ENCODE measurements at places on chromosomes 7 and 10.

- DNase-seq = no peak
Measured at GRCh38 chr10:104259456-104259855, 4.8 kb downstream of the GSTO1 start.

DNA sequence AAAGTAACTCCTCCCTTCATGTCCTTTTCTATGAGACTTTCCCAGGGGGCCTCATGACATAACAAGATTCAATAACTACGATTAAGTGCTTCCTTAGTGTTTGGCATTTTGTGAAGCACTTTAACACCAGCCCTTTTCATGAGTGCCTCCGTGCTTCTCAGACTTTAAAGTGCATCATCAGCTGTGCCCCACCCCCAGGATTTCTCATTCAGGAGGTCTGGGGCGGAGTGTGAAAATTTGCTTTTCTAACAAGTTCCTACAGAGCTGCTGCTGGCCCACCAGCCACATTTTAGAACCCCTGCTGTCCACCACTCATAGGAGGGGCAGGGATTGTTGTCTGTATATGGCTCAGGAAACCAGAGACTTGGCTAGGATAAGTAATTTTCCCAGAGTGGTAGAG lies 445.3 kb downstream of the LRMDA start:
- no peak for DNase-seq

DNA sequence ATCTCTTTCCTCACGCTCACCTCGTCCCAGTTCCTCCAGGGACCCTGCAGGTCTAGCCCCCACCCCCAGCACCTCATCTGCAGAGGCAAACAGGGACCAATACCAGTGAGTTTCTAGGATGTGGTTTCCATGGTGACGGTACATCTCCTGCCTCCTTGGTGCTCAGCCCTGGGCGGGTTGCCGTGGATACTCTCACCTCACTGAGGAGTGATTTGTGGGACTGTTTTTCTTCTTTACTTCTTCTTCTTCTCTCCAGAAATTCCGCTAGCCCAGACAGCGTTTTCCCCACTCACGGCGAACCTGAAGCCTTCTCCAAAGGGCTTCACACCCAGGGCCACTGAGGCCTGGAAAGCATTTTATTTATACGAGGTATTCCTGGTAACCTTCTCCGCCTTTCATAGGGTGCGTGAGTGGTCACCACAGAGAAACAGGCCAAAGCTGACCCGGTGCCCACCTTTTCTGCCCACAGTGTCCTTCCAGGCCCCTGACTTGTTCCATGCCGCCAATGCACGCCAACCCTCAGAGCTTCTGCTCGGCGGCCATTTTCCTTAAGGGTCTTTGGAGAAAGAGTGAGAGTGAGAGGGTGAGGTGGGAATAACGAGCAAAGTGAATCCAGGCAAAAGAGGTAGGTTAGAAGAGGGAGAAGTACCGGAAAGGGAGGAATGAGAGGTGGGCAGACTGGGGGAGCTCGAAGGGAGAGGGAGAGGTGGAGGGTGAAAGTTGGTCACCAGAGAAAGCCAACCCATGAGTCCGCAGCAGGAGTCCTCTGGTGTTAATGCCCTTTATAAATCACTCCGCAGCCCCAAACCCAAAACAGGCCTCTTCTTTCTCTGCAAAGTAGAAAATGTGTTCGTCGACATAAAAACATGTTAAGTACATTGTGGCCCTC lies 15.5 kb downstream of the FAM241B start:
- peak; percentile 61 for DNase-seq

DNA sequence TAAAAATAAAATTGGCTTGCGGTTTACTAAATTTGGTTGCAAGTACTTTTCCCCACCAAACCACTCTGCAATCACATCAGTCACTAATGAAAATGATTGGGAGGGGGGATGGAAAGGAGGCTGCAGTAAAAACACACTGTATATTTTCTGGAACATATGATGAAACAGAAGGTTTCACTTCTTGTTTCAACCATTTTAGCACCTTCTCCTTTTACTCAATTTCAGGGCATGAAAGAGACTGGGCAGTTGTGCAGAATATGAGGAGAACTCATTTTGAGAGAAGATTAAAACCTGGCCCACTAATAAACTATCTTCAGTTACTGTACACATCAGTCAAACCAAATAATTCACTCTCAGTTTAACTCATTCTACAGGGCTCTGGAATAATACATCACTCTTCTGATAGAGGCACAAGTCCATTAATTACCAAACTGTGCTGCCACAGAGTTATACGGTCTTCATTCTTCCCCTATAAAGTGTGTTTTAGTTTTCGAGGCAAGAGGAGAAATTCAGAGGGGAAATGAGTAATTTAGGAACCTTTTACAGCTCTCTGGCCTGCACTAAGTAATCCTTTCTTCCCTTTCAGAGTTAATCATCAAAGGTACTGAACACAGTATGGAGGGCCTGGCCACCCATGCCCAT lies 25.5 kb downstream of the JAZF1 start:
- DNase-seq = no peak

DNA sequence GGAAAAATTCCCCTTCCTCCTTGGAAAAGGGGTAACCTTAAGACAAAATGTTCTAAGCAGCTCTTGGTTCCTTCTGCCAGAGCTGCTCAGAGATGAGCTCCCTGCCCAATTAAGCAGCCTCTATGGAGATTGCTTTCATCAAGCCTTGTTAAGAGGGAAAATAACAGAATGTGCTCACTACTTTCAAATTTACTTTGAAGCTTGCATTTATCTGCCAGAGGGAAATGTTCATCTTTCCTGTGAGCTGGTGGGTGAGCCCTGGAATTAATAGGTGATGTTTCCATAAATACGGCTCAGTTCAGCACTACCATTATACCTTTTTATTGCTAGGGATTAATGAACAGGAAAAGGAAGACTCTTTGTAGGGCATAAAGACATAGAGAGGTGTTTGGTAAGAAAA lies 549.0 kb downstream of the REEP3 start:
- no peak for DNase-seq

DNA sequence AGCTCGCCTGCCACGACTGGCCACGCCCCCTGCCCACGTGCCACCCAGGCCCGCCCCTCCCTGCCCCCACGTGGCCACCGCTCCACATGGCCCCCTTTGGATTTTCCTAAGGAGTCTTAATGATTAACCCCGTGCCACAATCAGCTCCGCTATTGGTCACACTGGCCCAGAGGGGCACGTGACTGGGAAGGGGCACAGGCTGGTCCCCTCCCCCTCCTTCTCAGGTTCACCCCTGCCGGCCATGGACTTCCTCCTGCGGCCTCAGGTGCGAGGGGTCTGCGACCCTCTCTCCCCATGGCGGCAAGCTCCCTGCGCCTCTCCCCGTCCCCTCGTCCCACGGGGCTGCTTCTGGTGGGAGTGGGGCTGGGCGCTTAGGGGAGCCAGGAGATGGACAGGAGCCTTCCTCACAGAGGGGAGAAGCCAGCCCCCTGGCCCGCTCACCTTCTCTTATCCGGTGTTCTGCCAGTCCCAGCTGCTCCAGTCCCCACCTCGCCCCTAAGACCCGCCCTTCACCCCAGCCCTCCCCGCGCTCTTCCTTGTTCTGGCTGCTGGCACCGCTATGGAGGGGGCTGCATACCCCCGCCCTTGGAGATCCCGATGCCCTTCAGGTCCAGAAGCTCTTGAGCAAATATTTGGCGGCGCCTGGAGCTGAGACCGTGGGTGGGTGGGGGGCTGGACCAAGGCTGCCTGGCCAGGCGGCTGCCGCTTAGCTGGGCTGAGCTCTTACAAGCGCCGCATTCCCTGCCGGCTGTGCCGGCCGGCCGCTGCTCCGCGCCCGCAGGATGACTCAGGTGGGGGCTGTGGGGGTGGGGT lies 3.2 kb downstream of the SLC4A2 start:
- DNase-seq = no peak

GRCh38 chr10:122225330-122225729 lies 45.8 kb upstream of the BTBD16 start:
- DNase-seq = no peak

DNA sequence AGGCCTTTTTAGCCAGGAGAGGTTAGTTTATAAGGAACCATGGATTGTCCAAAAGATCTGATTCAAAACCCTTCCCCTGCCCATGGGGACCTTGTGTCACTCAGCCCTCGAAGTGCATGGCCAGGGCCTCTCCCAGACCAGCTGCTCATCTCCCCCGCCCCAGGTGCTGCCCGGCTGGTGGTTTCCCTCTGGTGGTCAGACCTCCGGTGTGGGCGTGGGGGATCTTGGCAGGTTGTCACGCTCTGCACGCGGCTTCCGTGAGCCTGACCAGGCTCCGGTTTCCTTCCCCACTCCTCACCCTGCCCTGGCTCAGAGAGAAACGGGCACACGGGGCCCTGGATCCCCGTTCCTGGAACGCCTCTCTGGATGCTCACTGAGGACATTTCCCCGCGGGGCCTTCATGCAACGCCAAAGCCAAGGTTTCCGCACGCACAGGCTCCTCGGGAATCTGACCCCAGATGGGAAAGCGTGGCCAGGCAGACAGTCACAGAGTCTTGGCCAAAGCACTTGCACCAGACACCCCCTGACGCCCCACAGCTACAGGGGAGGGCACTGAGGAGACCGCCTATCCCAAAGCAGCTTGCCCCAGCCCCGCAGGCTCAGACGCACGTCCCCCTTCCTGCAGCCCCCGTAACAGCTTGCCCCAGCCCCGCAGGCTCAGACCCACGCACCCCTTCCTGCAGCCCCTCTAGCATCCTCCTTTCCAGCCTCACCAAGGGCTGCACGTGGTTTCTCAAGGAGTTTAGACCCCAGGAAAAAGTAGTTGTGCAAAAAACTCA lies 7.8 kb upstream of the DIP2C start:
- no peak for DNase-seq

DNA sequence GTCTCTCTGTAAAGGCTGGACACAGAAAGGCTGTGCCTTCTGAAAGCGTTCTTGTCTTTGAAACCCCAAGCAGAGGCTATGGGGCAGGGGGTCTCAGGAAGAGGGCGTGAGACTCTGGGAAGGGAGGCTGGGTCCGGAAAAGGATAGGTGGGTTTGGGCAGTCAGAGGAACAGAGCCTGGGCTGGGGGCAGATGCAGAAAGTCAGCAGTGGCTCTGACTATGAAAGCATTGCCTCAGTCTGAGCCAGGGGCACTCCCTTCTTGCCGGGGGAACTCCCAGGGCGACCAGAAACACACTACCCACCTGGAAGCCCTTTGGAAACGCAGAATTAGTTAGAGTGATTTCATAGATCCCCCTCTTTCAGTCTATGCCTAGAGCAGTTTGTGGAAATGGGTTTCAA lies 72.0 kb downstream of the VWA2 start:
- no peak for DNase-seq

- DNase-seq = no peak
Measured at GRCh38 chr7:149654588-149654987, 118.8 kb downstream of the ZNF467 start.

DNA sequence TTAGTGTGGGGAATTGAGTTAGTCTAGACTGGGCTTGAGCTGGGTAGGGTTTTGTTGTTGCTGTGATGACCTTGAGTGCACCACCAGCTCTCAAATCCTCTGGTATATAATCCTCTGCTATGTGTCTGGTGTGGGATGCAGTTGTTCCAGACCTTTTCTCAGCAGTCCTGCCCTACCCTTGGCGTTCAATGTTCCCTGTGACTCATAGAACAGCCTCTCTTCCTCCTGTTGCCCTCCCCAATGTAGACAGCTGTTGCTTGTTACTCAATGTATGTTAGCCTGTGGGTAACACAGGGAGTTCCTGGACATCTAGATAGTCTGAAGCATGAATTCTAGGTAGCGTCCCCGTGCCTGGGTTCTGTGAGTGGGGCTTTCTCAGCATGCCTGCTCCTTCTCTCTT lies 19.8 kb downstream of the ACBD7 start:
- DNase-seq = no peak

DNA sequence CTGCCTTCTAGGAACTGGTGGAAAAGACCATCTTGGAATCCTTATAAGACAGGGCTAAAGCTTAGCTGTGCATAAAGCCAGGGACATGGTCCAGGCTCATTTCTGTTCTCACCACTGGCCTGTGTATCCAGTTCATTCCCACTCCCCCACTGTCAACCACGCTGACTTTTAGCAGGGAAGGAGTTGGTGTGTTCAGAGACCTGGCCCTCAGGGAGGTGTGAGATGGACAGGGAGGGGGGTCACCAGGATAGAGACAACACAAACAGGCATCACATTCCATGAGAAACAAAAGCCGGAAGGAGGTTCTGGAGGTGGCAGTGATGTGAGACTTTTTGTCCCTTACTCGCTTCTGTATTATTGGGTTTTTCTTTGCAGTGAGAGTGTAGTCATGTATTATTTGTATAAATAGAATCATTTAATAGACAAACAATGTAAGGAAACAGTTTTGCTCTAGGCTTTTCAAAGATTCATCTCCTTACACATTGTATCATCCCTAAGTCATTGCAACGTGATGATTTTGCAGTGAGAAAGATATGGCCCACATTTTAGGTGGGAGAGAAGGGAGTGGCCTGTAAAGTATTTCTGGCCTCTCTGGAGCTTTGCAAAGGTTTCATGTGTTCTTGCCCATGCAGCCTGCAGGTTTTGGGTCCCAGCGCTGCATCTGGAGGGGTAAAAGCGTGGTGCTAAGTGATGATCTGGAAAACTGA lies 52.0 kb downstream of the EEPD1 start:
- DNase-seq = no peak

- no peak for DNase-seq
Measured at GRCh38 chr10:129918836-129919235, 45.2 kb downstream of the EBF3 start.

DNA sequence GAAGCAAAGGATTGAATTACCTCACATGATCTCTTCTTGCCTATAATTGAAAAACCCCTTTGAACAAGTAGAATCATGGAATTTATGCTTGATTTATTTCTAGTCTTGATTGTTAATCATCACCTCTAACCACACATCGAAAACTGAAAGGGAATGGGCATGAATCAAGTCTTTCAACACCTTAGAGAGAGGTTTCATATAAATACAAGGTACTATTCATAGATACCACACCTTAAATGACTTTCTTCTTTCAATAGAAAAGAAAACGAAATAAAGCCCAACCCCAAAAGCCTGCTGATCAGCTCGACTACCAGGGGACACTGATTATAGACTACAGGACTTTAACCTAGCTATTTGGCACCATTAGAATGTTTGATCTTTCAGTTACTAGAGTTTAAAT lies 128.6 kb upstream of the PTPRZ1 start:
- DNase-seq = no peak

DNA sequence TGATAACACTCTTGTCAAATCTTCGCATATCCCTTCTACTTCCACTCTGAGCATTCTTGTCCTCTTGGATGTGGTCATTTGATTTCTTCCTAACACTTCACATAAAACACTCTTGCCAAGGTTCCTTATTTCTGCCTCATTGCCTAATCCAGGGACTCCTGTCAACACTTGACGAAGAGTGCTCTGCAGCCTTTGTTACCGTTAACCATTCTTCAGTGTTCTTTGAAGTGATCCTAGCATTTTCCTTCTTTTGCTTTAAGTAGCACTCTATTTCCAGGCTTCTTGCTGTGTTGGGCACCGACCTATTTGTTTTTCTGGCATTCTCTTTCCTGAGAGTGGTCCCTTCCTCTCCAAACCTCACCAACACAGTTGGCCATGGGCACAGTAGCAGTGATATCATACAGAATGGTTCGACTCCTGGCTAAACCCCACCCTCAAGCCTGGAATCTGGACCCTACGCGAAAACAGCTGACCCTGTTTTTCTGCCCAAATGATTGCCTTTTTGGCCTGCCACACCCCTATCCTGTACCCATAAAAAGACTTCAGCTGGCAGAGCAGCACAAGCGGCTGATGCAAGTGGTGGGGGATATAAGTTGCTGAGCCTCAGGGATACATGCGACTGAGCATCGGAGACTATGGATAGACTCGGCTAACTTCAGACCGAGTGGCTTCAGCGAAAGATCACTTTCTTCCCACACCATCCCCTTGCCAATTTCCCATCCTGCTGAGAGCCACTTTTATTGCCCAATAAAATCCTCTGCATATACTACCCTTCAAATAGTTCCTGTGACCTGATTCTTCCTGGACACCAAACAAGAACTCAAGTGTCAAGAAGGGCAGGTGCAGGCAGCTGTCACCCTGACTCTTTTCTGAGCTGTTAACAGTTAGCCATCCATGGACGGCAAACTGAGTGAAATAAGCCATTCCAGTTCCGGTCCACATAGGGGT lies 820.6 kb downstream of the CCSER2 start:
- DNase-seq = peak; percentile 12

Data from NCI-H1417 (cell line).